Skeletal muscle cell (primary cell): ENCODE measurements at places on chromosomes 13 and 19.

DNA sequence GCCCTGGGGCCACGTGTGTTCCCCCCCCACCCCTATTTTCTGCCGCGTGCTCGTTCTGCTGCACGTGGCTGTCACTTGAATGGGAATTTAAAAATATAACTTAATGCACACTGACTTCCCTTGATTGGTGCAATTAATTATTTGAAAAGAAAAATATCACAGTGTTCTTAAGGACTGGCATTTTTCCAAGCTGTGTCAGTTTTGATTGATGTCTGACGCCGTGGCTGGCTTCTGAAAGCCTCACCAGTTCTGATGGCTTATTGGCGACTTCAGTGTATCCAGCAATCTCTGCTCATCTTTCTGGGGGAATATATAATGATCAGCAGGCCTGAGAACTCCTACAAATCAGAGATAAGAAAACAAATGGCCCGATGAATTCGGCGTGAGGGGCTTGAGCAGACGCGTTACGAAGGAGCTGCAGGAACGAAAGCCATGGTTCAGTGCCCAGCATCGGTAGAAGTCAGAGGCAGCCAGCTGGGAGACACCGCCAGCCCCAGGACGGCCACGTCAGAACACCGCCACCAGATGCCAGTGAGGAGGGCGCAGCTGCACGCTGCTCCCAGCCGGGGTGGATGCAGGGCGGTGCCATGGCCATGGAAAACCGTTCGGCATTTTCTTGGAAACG is 111.2 kb downstream of the KDM4B start:
- DNase-seq, result no peak

- no peak for DNase-seq
Measured at GRCh38 chr19:30004403-30004802, 62.4 kb downstream of the URI1 start.

GRCh38 chr19:6260912-6261650 is 18.7 kb downstream of the MLLT1 start:
- DNase-seq, result no peak

DNA sequence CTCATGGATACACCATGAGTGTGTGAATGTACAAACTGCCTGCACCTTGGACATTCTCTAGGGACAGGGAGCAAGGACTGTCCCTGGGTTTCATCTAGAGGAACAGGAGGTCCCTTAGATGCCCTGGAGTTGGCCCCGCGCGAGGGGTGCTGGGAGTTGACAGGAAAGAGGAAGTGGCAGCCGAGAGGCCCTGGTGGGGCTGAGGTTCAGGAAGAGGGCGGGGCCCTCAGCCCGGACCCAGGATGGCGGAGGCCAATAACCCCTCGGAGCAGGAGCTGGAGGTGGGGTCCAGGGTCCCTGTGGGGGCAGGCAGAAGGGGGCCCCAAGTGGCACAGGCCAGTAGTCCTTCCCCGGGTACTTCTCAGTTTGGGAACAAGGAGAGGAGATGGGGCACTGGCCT is 6.9 kb downstream of the PKN1 start:
- no peak for DNase-seq

GRCh38 chr19:18972301-18972811 is 31.3 kb upstream of the HOMER3 start:
- DNase-seq, result no peak

DNA sequence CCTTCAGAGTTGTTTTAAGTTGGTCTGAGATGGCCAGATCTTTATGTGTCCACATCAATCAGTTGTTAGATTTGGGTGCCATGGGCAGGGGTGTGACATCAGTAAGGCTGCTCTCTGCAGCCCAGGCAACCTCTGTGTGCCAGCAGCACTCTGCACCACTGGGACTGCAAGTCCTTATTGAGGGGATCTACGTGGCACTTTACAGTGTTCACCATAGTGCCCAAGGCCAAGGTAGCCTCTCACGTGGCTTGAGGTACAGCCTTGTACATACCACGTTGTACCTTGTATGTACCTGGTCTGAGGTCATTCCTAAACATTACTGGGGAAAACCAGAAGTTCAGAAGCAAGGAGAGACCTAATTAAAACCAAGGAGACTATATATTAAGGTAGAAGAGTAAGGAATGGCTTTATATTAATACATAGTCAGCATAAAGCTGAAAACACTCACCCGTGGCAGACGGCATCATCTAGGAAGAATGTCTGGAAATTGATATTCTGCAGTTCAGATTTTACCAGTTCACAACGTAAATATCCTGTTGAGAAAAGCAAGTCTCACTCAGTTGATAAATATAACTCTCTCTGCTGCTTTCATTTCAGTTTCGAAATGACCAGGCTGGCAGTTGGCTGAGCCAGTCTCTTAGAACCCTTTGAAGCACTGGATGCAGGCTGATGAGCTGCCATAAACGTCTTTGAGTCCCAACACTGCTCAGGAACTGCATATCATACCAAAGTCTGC is 128.8 kb downstream of the ZDHHC20 start:
- DNase-seq, result no peak

GRCh38 chr13:76894401-76895110 is 8.4 kb upstream of the KCTD12 start:
- no peak for DNase-seq

DNA sequence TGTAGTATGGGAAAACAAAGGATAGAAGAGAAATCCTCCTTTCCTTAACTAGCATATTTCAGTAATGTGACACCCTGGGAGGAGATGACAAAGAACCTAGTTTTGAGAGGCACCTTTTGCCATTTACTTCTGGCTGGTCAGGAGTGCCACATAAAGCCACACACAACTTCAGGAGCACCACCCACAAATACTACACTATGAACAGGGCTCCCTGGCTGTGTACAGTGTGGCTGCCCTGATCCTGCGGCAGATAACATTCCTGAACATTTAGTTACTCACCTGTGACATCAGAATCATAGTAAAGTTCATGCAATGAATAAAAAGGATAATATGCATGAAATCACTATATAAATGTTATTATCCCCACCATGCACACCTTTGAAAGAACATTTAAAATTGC is 17.4 kb upstream of the IRS2 start:
- no peak for DNase-seq

- DNase-seq, result no peak
Measured at GRCh38 chr19:44525721-44526430, 3.6 kb downstream of the CEACAM20 start.

DNA sequence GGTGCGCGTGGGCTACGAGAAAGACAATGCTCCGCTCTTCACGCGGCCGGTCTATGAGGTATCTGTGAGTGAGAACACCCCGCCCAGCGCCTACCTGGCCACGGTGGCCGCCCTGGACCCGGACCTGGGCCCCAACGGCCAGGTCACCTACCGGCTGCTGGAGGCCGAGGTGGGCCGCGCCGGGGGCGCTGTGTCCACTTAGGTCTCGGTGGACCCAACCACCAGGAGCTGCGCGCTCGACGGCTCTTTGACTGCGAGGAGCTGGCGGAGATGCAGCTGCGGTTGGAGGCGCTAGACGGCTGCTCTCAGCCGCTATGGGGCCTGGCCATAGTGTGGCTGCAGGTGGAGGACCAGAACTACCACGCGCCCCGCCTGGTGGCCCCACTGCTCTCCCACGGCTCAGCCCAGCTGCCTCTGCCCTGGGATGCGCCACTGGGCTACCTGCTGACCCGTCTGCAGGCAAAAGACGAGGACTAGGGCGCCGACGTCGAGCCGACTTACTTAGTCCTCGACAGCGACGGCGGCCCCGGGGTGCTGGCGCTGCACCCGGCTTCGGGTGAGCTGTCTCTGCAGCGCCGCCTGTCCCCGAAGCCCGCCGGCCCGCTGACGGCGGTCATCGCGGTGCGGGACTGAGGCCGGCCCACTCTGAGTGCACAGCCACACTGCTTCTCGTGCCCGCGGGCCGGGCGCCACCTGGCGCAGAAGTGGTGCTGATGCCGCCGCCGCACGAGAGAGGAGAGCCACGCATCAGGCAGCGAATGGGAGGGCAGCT is 173.0 kb downstream of the OLFM4 start:
- DNase-seq, result no peak

DNA sequence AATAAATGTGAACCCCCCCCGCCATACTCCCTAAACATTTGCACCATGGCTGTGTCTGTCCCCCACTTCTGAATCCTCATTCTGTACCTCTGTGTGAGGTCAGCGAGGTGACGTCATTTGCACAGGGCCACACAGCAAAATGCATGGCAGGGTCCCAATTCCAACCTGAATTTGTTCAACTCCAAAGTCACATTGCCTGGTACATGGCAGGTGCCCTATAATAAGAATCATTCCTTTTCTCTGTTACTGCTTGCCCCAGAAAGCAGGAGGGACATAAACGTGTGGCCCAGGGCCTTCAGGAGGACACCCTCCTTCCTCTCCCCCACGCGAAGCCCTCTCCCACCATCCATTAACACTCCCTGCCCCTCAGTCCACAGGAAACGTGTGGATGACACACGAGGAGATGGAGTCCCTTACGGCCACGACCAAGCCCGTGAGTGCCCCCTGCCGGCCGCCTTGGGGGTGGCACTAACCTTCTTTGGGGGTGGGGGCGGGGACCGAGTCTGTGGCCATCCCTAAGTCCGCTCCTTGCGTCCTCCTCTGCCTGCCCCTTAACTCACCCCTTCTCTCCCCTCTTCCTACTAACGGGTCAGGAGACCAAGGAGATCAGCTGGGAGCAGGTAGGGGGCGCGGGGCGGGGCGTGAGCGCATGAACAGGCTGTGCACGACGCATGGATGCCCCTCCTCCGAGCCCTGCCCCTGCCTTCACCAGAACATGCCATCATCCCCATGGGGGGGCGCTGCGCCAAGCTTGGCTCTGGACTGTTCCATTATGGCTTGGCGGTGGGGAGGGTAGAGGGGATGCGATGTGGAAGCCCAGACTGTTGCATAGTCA is 9.4 kb downstream of the HRC start:
- peak; percentile 62 for DNase-seq

GRCh38 chr19:50239921-50240590 is 36.6 kb downstream of the MYH14 start:
- no peak for DNase-seq

GRCh38 chr13:98475522-98475921 is 101.4 kb downstream of the STK24 start:
- DNase-seq, result no peak

DNA sequence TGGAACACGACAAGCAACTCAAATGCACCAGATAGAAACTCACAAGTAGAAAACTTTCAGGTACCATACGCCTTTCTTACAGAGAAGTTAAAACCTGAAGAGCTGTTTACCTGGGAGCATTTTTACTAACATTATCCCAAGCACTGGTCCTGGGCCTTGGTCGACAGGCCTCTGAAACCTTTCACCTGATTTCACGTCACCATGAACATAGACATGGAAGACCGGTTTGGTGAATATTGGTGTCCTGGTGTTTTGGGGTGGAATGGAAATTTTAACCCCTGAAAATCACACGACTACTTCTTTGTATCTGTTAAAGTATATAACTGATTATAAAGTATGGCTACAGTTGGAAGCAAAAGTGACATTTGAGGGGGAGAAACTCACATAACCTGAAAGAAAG is 176.6 kb upstream of the ARGLU1 start:
- no peak for DNase-seq

- DNase-seq, result no peak
Measured at GRCh38 chr13:45792827-45793303, 58.7 kb downstream of the SIAH3 start.

GRCh38 chr13:35549481-35549880 is 73.0 kb upstream of the MAB21L1 start:
- peak; percentile 54 for DNase-seq

GRCh38 chr19:369256-369655 is 24.7 kb upstream of the MIER2 start:
- DNase-seq, result no peak

DNA sequence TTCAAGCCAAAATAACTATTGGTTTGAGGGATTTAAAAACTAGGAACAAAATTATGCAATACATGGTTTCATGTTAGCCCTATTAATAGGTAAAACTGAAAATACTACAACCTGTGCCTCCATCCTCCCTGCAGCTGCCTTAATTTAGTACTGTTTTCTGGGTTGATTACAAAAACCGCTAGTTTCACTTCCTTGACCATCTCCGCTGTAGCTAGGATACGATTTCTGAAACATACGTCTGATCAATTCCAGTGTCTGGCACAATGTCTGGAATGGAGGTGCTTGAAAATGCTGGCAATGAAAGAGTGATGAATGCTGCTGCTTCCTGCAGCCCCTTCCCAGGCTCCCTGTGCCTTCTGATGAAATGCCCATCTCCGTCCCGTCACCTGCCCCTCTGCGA is 273.5 kb downstream of the SHISA2 start:
- no peak for DNase-seq

- DNase-seq, result no peak
Measured at GRCh38 chr19:45008552-45008951, 7.3 kb downstream of the RELB start.

DNA sequence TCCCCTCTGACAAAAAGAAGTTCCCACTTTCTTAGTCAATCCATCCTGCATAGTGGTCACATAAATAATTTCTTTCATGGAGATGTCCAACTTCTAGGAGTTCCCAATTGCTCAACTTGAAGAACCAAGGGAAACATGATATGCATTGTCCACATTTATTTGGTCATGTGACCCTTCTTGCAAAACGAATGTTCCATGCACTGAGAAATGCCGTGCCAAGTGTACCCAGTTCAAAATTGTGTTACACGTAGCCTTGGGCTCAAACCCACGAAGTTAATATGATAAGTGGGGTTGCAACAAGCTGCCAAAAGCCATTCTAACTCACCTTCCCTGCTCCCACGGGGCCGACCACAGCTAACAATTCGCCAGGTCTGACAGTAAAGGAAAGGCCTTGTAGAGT is 113.1 kb downstream of the ABCC4 start:
- no peak for DNase-seq

DNA sequence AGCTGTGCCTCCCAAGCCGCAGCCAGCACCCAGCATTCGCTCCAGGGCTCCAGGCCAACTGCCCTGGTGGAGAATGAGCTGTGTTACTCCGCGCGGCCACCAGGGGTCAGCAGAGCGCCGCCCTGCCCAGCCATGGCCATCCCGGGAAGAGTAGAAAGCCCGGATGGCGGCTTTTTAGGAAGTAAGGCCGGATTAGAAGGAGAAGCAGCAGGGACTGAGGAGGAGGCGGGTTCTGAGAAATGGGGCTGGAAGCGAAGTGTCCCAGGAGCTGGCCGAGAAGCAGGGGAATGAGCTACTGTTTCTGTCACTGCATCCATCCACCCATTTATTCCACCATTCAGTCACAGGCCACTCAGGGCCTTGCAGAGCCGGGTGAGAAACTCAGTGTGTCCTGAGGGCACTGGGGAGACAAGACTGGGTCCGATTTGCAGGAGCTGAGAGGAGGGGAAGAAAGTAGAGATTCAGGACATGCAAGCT is 6.6 kb upstream of the NPAS1 start:
- no peak for DNase-seq

DNA sequence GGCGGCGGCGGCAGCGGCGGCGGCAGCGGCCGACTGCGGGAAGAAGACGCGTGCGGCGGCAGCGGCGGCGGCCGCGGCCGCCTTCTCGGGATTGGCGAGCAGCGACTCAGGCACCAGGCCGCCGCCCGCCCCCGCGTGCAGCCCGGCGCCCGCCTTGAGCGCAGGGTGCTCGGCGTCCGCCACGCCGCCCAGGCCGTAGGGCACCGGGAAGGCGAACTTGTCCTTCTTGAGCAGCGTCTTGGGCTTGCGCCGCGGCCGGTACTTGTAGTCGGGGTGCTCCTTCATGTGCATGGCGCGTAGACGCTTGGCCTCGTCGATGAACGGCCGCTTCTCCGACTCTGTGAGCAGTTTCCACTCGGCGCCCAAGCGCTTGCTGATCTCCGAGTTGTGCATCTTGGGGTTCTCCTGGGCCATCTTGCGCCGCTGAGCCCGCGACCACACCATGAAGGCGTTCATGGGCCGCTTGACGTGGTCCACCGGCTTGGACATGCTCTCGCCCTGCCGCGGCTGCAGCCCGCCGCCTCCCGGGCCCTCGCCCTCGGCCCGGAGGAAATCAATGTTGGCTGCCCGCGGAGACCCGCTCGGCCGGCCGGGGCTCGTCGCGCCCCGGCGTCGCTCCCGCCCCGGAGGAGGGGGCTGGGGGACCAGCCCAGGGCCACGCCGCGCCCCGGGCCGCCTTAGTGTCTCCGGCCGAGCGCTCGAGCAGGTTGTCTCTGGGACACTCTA is 621 bp downstream of the SOX21 start:
- no peak for DNase-seq
